CD14-positive monocyte (primary cell): ENCODE measurements at places on chromosomes 5 and 9. TPM values are rescaled to one million over a fixed set of nuclear protein-coding genes. Genes with fewer than 3 reads are reported as not detected.

Gene CCDC192
- polyA plus RNA-seq, result not detected

Gene CNTNAP3
- 0.03 TPM in 1 of 2 replicates, not detected in the other for polyA plus RNA-seq

Gene CEP120
- polyA plus RNA-seq, result 7.2 TPM

Gene GABRA1
- polyA plus RNA-seq, result not detected in 2 replicates

Gene GRXCR2
- not detected for polyA plus RNA-seq

Gene ARL10
- 0.04 TPM for polyA plus RNA-seq

Gene LHX3
- not detected in 2 replicates for polyA plus RNA-seq

Gene PCDHA11
- polyA plus RNA-seq, result not detected

Gene SLC34A1
- polyA plus RNA-seq, result not detected

Gene PIP5KL1
- 0.57 TPM for polyA plus RNA-seq

Gene TCF7
- polyA plus RNA-seq, result 0.84 TPM

Gene CDX1
- polyA plus RNA-seq, result not detected

Gene GAS1
- polyA plus RNA-seq, result 0.10 and 0.12 TPM in 2 replicates

Gene ZDHHC11B
- polyA plus RNA-seq, result not detected in 2 replicates

Gene SMIM33
- polyA plus RNA-seq, result not detected

Gene SPATA31D4
- not detected for polyA plus RNA-seq

Gene ACSL6
- polyA plus RNA-seq, result not detected in 2 replicates

Gene NRG2
- not detected for polyA plus RNA-seq

Gene SLC35D2
- 27.4 TPM for polyA plus RNA-seq

Gene OTP
- polyA plus RNA-seq, result not detected

Gene FOXD4L4
- polyA plus RNA-seq, result not detected

Gene KLHL3
- polyA plus RNA-seq, result not detected

Gene BTNL3
- 0.08 TPM for polyA plus RNA-seq
